Brain pericyte (primary cell): ENCODE measurements at places on chromosomes 12 and 14.

DNA sequence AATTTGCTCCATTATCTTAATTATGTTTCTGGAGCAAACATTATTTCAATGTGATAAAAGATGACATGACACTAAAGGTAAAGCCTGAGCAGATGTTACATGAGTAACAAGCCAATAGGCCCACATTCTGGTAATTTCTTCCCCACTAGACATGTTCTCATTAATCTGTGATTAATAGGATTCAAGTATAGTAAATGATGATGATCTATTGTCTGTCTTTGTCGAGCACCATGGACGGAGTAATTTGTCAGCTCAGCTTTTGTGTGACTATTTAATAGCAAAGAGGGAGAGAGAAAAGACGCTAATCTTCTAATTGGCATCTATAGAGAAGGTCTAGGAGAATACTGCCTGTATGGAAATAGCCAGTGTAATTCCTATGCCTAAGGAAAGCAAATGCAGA, 62.2 kb upstream of the INSM2 start:
- DNase-seq = no peak

DNA sequence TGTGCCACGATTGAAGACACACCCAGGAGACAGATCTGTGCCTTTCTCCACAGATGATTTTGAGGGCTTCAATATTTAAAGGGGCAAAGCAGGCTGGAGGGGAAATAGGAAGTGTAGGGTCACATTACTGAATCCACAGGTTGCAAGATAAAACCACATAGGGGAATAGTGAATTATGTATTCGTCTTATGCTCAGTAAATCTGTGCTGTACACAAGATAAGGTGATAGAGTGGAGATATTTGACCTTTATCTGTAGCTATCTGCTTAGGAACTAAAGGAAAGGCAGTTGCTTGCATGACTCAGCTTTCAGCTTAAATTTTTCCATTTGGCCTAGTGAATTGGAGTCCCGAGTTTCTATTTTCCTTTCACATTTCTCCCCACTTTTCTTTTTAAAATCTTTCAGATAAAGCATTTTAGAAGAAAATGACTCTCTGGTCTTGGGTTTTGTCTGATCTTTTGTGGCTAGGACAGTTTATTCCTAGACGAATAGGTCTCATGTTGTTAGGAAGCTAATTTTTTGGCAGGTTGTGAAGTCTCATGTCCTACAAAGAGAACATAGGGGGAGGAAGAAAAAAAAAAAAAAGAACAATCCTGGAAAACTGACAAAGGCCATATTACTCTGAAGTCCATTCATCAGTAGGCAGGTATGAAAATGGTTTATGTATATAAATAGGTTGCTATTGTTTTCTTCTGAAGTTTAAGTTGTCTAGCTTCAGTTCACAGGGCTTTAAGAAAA, 55.4 kb downstream of the FBXO33 start:
- no peak for DNase-seq

- DNase-seq = no peak
These were observed 32.9 kb downstream of the MIPOL1 start for GRCh38 chr14:37230551-37231194.

- no peak for DNase-seq
These were observed 201.2 kb downstream of the TTC8 start for GRCh38 chr14:89025561-89026236.

- DNase-seq = no peak
These were observed 227.7 kb upstream of the DIO3 start for GRCh38 chr14:101333335-101334280.

- no peak for DNase-seq
These were observed 7.0 kb downstream of the VCPKMT start for GRCh38 chr14:50109342-50109741.

GRCh38 chr14:94310248-94310647, 12.9 kb downstream of the SERPINA6 start:
- DNase-seq = no peak

GRCh38 chr14:93100570-93100969, 15.2 kb downstream of the ITPK1 start:
- no peak for DNase-seq

DNA sequence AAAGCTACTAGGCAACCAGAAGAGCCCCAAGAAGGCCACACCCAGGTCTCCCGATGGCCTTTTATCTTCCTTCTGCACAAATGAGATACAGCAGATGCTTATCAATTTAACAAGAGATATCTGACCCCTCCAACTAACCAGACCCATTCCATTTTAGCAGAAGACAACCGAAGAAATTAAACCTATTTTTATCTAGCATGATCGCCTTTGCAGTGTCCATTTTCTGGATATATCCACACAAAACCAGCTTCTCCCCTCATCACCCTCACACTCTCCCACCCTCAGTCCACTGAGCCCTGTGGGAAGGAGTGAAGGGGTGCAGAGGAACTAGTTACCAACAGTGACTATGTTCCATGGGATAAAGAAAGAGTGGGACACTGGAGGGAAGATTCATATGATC, 20.9 kb upstream of the DHRS4 start:
- no peak for DNase-seq

DNA sequence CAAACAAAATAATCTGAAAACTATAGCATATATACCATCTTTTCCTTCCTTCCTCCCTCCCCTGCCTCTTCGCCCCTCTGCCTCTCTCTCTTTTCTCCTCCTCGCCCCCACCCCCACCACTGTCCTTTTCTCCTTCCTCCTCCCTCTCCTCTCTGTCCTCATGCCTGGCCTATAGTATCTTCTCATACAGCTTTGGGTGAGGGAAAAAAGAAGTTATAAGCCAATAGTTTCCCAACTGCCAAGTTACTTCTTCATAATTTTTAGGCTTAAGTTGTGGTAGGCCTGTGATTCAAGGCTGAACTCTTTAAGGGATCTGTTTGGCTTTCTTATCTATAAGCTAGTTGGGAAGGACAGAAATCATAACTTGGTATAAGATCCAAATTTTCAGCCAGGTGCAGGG, 9.1 kb downstream of the TMED10 start:
- DNase-seq = no peak

DNA sequence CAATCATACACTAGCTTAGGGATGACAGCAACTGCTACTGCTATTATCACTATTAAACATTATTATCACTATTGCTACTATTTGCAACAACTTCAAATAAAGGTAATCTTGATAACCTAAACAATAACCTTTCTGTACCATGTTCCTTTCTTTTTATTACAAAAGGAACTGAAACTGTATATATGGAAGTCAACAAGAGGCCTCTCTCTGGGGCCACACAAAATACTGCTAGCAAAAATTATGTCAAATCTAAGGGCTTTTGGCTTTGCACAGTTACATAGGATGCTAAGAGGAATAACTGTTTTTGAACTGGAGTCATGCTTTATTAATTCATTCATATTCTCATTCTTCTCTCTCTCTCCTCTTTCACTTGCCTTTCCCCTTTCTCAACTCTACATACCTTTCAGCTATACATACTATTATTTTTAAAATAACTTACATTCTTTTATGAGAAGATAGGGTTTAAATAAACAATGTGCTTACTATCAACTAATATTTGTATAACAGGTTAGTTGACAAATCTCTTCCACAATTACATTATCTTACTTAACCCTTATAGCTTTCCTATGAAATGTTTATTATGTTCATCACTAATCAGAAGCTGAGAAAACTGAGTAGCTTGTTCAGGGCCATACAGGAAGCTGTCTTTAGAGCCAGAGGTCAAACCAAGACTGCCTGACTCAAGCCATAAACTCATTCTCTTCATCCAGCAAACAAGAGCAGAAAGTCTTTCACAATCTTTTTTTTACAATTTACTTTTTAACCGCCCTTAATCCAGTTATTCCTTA, 25.7 kb downstream of the SPTSSA start:
- no peak for DNase-seq

- no peak for DNase-seq
These were observed 16.6 kb downstream of the NOXRED1 start for GRCh38 chr14:77406718-77407117.

DNA sequence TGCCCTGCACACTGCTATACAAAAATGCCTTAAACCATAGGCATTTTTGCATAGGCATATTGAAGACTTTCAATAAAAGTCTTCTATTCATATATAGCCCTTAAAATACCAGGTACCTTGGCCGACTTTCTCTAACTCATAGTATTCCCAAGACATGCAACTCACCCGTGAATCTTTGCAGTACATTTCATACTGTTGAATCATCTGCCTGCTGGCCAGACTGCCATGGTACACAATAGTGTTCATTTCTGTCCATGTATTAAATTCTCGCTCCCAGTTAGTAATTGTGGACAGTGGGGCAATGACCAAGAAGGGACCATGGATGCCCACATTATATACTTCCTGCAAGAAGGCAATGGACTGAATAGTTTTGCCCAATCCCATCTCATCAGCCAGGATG, 24.3 kb upstream of the SUPT16H start:
- no peak for DNase-seq

- DNase-seq = no peak
These were observed 114.4 kb upstream of the PARP11 start for GRCh38 chr12:3987571-3987970.

GRCh38 chr12:41344776-41345470, 156.8 kb downstream of the PDZRN4 start:
- DNase-seq = no peak

GRCh38 chr12:24688601-24689000, 260.3 kb downstream of the BCAT1 start:
- DNase-seq = no peak

DNA sequence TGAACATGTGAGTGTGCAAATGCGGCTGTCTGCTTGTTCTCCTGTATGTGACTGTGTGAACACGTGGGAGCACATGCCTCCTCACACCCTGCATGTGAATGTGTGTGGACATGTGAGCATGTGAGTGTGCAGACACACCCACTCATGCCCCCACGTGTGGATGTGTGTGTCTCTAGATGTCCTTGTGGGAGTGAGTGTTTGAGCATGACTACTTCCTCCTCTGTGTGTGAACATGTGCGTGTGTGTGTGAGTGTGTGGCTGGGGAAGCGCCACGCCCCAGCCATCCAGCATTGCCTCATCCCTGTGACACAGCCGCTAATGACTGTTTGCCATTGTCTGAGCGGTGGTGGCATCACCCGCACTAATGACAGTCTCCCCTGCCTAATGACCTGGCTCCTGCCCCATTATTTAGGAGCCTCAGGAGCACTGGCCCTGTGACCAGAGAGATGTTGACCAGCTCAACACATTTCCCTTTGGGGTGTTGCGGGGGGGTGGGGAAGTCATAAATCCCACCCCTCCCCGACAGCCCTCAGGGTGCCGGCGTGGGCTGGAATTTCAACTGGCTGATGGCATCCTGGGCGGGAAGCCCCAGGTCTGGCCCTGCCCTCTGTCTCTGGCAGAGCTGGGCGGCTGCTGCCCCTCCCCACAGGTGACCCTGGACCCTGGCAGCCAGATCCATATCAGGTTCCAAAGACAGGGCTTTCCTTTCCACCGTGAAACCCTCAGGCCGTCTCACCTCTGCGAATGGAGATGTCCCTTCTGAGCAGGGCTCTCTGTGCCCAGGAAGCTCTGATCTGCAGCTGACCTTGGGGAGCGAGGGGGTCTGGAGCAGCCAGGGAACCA, 11.5 kb upstream of the KRT80 start:
- no peak for DNase-seq

GRCh38 chr12:95177201-95177768, 40.0 kb downstream of the FGD6 start:
- DNase-seq = no peak

GRCh38 chr12:117034249-117034648, 65.0 kb downstream of the TESC start:
- no peak for DNase-seq

DNA sequence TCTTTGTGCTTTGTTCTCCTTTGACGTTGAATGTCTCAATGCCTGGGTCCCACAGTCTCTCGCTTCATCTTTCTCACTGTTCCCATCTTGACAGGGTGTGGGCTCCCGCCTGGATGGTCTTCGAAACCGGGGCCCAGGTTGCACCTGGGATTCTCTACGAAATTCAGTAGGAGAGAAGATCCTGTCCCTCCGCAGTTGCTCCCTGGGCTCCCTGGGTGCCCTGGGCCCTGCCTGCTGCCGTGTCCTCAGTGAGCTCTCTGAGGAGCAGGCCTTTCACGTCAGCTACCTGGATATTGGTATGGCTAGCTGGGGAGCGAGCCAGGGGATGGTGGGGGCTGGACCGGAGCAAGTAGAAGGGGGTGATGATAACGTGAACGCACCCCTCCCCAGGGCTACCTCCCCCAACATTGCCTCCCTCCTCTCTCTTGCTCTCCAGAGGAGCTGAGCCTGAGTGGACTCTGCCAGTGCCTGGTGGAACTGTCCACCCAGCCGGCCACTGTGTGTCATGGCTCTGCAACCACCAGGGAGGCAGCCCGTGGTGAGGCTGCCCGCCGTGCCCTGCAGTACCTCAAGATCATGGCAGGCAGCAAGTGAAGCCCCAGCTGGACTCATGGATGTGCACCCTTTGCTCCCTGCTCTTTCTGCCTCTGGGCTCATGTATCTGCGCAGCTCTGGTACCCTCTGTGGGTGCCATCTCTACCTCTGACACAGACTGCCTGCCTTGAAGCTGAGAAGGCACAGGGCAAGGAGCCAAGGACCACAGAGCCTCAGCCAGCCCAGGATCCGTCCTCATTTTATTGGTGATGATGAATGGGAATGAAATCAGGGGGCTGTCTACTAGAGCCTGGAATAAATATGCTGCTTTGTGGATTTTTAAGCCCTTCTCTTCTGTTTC, 1.5 kb downstream of the NPFF start:
- no peak for DNase-seq

DNA sequence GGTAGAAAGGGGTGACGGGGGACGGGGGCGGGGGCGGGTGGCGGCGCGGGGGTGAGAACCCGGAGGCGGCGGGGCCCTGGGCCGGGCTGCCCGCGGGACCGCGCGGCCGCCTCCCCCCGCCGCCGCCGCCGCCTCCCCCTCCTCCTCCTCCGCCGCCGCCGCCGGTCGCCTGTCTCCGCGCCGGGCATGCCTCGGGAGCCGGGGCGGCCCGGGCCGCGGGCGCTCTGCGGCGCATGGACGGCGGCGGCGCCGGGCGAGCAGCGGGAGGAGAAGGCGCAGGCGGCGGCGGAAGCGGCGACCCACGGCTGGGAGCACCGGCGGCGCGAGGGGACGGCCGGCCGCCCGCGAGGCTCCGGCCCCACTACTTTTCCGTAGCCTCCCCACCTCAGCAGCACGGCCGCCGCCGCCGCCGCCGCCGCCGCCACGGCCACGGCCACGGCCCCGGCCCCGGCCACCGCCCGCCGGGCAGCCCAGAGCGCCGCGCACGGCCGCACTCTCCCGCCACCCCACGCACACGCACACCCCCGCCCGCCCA, at the start of gene NPAS3:
NPAS3 (plus strand) TSS at position 161 of the 535 bp plus-strand sequence.
- no peak for DNase-seq

DNA sequence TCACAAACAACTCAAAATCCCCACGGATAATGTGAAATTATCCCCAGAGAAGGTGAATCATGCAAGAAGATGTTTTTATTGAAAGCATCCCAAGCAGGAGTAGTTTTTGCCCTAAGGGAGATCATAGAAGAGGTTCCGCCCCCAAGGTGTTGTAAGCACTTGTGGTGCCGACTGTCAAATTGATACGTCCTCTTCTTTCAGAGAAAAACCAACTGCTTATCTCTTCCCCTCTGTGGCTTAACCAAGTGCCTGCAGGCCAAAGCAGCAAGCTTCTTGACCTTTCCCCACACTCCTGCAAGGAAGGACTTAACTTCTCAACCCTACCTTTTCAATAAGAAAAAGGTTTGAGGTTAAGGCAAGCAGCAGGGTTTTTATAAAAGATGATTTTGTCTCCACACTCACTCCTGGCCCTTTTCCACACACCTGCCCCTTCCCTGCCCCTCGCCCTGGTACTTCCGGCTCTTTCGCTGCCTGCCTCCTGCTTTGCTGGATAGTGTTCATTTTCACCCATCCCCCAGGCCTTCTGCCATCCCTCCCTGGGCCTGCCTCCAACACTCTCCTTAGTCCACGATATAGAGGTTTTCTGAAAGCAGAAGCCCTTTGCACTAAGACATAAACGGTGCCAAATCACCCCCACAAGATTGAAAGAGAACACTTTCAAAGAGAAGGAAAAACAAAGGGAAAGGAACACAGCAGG, 114.5 kb downstream of the EGLN3 start:
- no peak for DNase-seq
